ENCODE measurements at places on chromosomes 7 and 10. TPM values are rescaled to one million over a fixed set of nuclear protein-coding genes. Genes with fewer than 3 reads are reported as not detected.

DNA sequence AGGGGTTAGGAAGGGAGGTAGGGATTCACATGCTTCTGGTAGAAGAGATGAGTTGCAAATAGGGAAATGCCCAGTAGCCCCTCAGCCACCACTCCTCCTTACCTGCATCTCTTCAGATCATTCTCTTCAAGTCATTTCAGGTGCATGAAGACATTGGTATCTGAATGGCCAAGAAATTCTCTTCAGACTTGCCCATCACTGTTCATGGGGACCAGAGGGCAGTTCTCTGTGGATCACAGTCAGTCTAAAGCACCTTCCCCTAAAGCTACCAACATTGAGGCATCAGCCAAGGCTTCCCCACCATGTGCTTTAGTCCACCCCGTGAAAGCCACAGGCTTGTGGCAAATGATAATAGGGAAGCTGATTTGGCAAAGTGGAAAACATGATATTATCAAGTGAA is 319.4 kb upstream of the ZNF32 start:
- DNase-seq: no peak

- peak; percentile 90 for DNase-seq
These were observed at the start of gene ZC3HAV1 for GRCh38 chr7:139109188-139109982. Gene ZC3HAV1 (minus strand): TSS chr7:139109720. CDS start chr7:139109331, 389 bp downstream.

- no peak for DNase-seq
These were observed 2.1 kb upstream of the COX19 start for GRCh38 chr7:977326-978048.

DNA sequence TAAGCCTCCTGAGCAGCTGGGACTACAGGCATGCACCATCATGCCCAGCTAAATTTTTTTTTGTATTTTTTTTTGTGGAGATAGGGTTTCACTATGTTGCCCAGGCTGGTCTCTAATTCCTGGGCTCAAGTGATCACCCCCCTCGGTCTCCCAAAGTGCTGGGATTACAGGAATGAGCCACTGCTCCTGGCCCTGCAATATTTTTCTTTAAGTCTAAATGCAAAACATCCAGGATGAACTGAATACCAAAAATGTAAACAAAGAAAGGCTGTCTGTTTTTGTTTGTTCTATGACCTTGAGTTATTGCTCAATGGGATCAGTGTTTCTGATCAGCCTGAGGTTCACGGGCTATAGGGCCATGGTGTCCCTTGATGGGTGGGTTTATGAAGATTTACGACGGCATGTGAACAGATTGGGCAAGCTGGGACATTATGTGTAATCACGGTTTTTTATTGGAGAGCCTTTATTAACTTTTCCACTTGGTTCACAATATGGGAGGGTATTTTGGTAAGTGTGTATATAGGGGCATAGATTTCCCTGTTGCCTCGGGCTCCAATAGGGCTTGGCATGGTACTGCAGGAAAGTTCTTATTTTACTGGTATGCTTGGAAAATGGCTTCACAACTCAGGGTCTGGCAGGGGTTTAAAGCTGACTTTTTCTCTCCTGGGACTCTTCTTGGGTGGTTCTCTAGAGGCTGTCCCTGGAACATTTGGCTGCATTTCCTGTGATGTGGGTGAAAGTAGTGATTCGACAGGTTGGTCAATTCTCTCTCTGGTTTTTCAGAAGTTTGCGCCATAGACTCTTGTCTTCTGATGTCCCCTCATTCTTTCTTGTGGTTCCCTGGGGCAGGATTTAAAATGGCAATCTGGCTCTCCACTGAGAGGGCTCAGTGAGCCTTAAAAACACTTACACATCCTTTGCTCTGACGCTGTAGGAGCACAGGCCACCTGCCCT is 41.6 kb downstream of the MRPS33 start:
- no peak for DNase-seq

GRCh38 chr10:85280014-85280413 is 951.6 kb downstream of the CCSER2 start:
- DNase-seq: no peak

The TRPV6 gene
- total RNA-seq: 0.68 TPM

- DNase-seq: peak; percentile 45
These were observed 46.8 kb downstream of the VIPR2 start for GRCh38 chr7:159097661-159098423.

DNA sequence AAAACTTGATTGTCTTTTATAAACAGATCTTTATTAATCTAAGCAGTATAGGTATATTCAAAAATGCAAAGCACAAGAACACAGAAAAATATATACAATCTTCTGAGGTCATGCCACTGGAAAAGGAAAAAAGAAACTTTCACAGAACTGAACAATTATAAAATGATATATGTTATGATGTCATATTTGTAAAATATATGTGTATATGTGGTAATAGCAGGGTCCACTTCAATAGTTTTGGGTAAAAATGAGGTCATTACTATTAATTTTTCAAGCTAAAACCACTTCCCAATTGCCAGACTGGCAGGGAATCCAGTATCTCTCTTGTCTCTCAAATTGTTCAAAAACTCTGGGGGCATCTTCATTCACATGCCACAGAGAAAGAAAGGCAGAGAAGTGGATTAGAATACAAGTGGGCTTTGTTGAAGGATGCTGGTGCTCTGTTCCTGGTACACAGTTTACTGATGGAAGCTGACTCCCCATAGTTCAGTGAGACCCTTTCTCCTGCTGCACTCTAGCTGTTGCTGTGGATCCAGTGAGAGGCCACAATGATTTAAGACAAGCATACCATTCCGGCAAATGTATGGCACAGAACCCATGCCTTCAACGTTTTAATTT is 19.7 kb downstream of the CTNNA3 start:
- DNase-seq: no peak

GRCh38 chr10:123301077-123301857 is 147.1 kb downstream of the BUB3 start:
- peak; percentile 38 for DNase-seq

- DNase-seq: no peak
These were observed 17.5 kb downstream of the MRPS24 start for GRCh38 chr7:43851805-43852204.
